ENCODE measurements at places on chromosomes 4 and X.

DNA sequence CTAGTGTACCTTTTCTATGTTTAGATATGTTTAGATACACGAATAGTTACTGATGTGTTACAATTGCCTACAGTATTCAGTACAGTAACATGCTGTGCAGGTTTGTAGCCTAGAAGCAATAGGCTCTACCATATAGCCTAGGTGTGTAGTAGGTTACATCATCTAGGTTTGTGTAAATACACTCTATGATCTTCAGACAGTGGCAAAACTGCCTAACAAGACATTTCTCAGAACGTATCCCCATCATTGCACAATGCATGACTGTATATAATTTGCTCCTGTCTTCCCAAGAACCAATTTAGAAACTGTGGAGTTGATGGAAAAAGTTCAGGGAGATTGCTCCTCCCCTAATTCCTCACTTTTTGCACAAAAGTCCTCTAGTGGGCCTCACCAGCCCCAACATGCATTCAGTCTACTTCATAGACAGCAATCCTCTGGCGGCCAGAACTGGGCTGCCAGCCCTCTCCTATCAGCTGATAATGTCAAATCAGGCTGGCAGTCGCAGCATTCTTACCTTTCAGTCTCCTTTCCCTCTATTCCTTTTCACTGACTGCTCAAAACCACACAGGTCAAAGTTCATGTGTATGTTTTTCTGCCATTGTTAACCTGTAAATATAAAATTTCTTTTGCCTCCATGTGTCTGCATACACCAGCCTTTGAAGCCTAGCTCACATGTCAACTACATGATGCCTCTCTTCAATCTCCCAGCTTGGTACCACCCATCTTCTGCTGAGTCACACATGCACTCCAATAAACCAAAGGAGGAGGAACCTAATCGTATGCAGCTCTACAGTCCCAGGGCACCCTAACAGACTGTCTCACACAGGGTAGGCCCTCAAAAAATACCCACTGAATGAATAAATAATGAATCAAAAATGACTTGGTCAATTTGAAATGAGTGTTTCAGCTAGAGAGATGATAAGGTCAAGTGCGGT, 32.0 kb downstream of the BCLAF3 start:
- DNase-seq, result no peak

- DNase-seq, result peak; percentile 98
Measured at GRCh38 chr4:1870578-1871443, at the start of gene NSD2. TSS of gene NSD2 (plus strand) at chr4:1871393. CDS start at chr4:1900655, 29,262 bp downstream.

DNA sequence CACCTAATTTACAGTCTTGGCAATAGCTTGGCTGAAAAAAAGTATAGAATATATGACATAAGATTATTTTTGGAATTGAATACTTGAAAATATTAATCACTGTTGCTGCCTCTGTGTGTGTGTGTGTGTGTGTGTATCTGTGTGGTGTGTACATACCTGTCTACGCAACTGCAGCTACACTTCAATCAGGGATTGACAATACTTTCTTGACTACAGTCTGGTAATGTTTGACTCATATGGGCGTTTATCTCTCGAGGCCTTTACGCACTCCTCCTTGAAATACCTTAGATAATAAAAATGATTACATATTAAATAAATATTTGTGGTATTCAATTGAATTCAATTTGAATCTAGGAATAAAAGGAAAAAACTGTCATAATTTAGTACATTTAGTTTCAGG, 565.2 kb downstream of the PCDH18 start:
- DNase-seq, result no peak

DNA sequence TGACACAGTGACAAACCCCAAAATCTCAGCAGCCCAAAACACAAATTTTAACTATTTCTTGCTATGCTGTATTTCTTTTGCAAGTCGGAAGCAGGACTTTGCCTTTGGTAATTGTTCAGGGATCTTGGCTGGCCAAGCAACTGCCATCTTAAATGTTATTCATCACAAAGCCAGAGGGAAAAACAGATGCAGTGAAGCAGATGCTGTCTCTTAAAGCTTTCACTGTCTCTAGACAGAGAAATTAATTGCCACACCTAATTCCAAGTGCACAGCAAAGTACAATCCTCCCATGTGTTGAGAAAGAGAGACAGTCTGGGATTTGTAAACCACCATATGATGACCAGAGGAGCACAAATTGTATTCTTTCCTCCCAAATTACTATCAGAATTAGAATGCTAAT, 30.0 kb upstream of the GALNT7 start:
- DNase-seq, result no peak

DNA sequence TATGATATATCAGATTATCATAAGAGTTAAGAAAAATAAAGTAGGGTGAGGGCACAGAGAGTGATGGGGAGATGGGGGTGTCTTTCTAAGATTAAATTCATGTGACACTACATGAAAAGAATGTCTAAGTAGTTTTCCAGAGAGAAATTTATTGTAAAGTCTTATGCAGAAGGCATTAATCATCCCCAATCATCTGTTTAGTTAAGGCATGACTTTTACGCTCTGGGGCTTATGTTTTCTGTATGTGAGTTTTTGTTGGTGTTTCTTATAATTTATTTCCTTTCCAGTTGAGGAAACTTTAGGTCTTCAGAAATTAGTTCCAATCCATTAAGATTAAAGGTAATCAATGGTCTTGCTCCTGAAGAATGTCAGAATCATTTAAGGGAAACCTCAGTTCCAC, 383.0 kb upstream of the GALNT7 start:
- DNase-seq, result no peak

DNA sequence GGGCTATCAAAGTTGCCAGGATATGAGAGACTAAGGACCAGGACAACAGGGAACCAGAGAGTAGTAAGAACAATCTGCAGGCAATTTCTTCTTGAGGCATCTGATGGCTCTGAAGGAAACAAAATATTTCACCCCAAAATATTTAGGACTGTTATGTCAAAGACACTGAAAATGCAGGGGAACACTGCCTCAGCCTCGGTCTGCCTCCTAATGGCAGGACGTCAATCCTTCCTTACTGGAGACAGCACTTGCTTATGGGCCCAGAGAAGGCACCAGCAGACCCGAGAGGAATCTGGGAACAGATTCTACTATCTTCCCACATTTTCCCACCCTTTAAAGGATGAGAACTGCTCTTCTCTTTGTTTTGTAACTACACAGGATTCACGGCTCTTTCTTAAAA, 23.3 kb downstream of the RNF150 start:
- no peak for DNase-seq

DNA sequence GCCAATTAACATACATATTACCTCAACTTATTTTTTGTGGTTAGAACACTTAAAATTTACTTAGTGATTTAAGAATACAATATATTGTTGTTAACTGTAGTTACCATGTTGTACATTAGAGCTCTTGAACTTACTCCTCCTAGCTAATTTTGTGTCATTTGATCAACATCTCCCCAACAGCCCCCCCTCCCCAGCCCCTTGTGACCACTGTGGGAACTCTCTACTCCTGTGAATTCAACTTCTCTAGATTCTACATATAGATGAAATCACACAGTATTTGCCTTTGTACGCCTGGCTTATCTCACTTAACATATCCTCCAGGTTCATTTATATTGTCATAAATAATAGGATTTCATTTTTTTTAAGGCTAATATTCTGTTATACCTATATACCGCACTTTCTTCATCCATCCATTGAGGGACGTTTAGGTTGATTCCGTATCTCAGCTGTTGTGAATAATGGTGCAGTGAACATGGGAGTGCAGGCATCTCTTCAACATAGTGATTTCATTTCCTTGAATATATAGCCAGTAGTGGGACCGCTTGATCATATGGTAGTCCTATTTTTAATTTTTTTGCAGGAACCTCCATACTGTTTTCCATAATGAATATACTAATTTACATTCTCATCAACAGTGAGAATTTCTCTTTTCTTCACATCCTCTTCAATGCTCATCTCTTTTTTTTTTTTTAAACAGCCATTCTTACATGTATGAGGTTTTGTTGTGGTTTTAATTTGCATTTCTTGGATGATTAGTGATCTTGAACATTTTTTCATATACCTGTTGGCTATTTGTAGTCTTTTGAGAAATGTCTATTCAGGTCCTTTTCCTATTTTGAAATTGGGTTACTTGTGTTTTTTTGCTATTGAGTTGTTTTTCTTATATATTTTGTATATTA, 66.8 kb downstream of the RAPGEF2 start:
- no peak for DNase-seq

DNA sequence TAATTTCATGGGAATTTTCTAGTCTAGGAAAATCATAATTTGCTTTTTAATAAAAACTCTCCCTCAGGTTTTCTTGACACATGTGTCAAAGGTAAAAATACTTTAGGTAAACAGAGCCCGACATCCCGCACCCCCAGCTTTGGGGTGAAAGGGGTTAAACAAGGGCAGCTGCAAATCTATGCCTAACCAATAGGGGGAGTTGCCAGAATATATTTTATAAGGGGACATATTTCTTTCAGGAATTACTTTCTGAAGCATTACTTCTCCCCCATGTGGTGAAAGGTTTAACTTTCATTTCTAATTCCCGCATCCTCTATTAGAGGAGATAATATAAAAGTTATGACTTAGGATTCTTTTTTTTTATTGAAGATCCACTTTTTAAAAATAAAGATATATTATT, 53.9 kb upstream of the HEPH start:
- DNase-seq, result peak; percentile 20

DNA sequence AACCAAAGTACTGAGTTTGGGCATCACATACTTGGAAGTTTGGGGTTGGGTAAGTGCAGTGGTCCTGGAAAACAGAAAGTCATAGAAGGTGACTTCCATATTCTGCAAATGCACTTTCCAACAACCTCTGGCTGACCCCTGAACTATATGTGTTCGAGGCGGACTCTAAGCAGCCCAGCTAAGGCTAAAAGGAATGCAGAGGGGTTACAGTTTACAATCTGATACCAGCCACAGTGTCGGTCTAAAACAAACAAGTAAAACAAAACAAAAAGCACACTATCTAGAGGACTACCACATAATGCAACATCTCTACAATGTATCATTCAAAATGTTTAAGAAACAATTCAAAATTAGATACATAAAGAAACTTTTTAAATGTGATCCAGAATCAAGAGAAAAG, 185.6 kb downstream of the ADAMTS3 start:
- peak; percentile 10 for DNase-seq

DNA sequence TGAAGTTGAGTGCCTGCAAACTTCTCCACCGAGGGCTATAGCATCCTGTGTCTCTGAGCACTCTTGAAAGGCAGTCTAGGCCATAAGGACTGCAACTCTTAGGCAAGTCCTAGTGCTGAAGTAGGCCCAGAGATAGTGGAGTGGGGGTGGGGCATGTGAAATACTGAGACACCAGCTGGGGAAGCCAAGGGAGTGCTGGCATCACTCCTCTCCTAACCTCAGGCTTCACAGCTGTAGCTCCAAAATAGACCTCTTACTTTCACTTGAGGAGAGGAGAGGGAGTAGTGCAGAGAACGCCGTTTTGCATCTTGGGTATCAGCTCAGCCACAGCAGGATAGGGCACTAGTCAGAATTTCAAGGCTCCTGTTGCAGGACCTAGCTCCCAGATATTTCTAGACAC, 56.2 kb upstream of the CYSLTR1 start:
- no peak for DNase-seq

DNA sequence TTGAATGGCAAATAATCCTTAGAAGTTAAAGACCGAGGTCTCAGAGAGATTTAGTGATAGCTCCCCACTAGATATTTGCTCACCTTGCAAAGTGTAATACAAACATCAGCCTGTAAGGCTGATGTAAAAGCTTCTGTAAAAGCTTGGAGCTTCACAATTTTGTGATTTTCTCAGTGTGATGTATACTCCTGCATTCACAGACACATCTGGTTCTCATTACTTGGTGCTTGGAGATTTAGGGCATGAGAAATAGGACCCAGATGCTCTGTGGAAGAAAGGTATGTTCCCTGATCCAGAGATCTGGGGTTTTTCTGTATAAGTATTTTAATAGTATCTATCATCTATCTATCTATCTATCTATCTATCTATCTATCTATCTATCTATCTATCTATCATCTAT, 1664.3 kb downstream of the C4orf33 start:
- DNase-seq, result no peak

DNA sequence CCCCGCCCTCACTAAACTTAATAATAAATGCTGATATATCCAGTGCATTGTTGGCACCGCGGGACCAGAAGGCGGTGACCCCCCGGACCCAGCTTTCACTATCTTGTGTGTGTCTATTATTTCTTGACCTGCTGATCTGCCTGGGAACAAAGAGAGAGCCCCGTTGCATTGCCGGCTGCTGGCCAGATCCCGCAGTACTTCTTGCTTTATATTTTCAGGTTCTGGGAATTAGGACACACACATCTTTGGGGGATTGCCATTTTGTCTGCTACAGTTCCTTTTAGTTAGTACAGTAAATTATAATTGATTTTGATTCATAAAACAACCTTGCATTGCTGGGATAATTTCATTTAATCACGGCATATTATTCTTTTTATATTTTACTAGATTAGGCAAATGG, 2.2 kb upstream of the RTL8B start:
- DNase-seq, result no peak

- DNase-seq, result no peak
Measured at GRCh38 chrX:40078489-40079227, 19.1 kb downstream of the BCOR start.

DNA sequence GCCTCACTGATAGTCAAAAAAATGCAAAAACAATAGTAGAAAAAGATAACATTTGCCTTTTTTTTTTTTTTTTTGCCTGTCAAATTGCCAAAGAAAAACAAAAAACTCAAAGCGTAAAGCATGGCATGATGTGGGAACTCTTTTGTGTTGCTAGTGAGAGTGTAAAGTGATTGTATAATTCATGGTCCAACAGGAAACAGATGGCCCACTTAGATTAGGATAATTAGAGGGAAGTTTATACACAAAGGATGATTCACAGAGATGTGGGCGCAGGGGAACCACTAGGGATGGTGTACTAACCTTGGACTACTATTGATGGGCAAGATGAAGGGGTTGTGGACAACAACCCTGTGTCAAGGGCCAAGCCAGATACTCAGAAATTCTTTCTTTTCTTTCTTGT, 16.4 kb downstream of the MCUB start:
- DNase-seq, result no peak

DNA sequence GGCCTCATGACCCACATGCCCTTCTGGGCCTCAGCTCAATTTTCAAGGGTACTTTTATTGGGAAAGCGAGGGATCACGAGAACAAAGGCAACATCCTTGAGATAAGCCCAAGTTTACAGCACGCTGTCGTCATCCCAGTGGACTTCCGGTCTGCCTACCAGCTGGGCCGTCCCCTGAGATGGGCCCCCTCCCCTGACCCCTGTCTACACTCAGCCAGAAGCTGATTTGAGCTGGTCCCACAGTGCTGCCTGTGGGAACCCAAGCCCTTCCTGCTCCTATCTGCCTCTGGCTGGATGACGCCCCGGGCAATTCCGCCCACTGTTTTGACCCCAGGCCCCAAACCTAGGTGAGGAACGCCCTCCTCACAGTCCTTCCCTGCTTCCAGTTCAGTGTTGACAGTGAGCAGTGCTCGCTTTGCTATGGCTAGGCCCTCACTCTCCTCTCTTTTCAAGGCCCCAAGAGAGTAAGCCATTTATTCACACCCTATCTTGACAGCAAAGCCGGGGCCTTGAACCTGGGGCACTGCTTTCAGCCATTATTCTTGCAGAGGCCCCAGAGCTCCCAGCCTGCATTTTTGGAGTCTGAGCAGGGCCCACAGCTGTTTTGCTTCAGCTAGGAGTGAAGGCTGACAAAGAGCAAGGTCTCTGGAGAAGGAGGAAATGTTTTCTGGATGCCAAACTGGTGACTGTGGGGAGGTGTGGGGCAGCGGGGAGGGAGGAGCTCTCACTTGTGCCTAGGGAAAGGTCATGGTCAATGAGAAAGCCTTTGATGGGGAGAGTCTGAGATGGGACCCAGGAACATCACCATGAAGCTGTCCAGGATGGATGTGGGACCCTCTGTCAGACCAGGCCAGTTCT, 164.6 kb upstream of the BCOR start:
- DNase-seq, result peak; percentile 63

- DNase-seq, result no peak
Measured at GRCh38 chr4:187084701-187085100, 361.0 kb upstream of the FAT1 start.

Data from AG08396 (cell line).